Mononuclear cell (primary cell): ENCODE measurements at places on chromosomes 3 and 15. TPM values are rescaled to one million over a fixed set of nuclear protein-coding genes. Genes with fewer than 3 reads are reported as not detected.

The RPS27L gene
- 35.6 TPM for total RNA-seq

The RASGRP1 gene
- 64.9 TPM for total RNA-seq

The HGD gene
- 6.7 TPM for total RNA-seq

The PDIA5 gene
- total RNA-seq = 3.4 TPM

The OR5K2 gene
- not detected for total RNA-seq

The ARL14 gene
- not detected for total RNA-seq

The IGF2BP2 gene
- 8.4 TPM for total RNA-seq

The ACAN gene
- total RNA-seq = under 0.01 TPM

The CHRNA7 gene
- total RNA-seq = 2.0 TPM

The ARIH1 gene
- total RNA-seq = 106 TPM

The CD200R1 gene
- 5.1 TPM for total RNA-seq

The FGD5 gene
- 0.10 TPM for total RNA-seq

The RAP2B gene
- 30.3 TPM for total RNA-seq

The EIF1B gene
- total RNA-seq = 60.4 TPM

The CAV3 gene
- total RNA-seq = not detected

The SPESP1 gene
- total RNA-seq = 0.21 TPM

The AADAC gene
- not detected for total RNA-seq

The SLC28A2 gene
- total RNA-seq = not detected

The STRA6 gene
- not detected for total RNA-seq

The RAD51 gene
- 1.2 TPM for total RNA-seq

The ISY1 gene
- 24.9 TPM for total RNA-seq

The DISP2 gene
- total RNA-seq = under 0.01 TPM

The VIPR1 gene
- 22.7 TPM for total RNA-seq

The ABHD17C gene
- total RNA-seq = 0.84 TPM

The PLA2G4E gene
- not detected for total RNA-seq

The CRYGS gene
- total RNA-seq = 0.21 TPM

The SLC6A1 gene
- total RNA-seq = under 0.01 TPM

The CRYBG3 gene
- 5.6 TPM for total RNA-seq

The CELSR3 gene
- 2.6 TPM for total RNA-seq

The DNAH12 gene
- 0.63 TPM for total RNA-seq

The FANCD2OS gene
- total RNA-seq = not detected

The ATP13A5 gene
- total RNA-seq = not detected

The CACNA2D3 gene
- total RNA-seq = 2.0 TPM

The ACSBG1 gene
- 0.52 TPM for total RNA-seq

The CEMIP gene
- total RNA-seq = 0.21 TPM

The OXNAD1 gene
- 139 TPM for total RNA-seq

The CHDH gene
- total RNA-seq = under 0.01 TPM

The ADAMTS9 gene
- total RNA-seq = not detected

The EEF1AKMT4 gene
- 0.52 TPM for total RNA-seq

The SMCO1 gene
- not detected for total RNA-seq

The ST8SIA2 gene
- total RNA-seq = under 0.01 TPM

The NANOGP8 gene
- total RNA-seq = 0.21 TPM

The SOX14 gene
- not detected for total RNA-seq

The TAMM41 gene
- 16.8 TPM for total RNA-seq

The CPB1 gene
- not detected for total RNA-seq

The CCR9 gene
- 0.94 TPM for total RNA-seq
